ENCODE measurements at places on chromosomes 7 and 10.
A peak's percentile ranks its signal among the peaks of the same experiment; 100 is the strongest.

DNA sequence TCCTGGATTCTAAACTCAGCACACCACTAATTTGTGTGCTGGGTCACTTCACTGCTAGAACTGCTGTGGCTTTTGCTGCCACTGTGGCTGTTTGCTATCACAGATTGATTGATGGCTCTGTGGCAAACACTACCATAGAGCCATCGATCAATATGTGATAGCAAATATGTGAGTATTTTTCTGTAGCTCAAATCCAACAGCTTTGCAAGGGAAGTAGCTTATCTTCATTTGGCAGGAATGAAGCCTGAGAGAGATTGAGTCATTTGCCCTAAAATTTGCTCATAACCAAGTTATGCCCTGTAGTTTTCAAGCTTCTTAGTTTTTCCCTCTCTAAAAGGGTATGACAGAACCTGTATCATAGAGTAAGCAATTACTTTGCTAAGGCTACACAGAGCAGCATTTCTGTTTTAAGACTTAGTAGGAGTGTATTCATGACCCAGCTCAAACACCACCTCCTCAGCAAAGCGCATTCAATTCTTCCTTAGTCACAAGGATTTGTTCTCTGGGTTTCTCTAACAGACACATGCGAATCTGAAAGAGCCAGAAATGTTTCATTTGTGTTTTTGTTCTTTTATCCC lies 43.1 kb downstream of the MINPP1 start:
- peak; percentile 74 for DNase-seq

- DNase-seq = no peak
Observed at GRCh38 chr10:130869179-130869841, 442.2 kb downstream of the TCERG1L start.

DNA sequence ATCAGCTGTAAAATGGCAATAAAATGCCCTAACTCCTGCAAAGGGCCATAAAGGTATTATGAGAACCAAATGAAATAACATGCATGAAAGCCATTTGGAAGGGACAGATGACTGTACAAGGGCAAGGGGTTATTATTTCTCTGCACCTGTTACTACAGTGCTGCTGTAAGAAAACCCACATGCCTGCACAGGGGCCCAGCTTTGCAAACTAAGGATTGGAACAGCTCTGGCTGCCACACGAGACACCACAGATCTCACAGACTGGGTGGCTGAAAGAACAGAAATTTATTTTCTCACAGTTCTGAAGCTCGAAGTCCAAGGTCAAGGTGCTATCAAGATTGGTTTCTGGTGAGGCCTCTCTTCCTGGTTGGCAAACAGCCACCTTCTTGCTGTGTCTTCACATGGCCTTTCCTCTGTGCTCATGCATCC lies 409.0 kb upstream of the NRP1 start:
- no peak for DNase-seq

- DNase-seq = peak; percentile 43
Observed at GRCh38 chr10:21510241-21511094, 15.0 kb downstream of the SKIDA1 start.

DNA sequence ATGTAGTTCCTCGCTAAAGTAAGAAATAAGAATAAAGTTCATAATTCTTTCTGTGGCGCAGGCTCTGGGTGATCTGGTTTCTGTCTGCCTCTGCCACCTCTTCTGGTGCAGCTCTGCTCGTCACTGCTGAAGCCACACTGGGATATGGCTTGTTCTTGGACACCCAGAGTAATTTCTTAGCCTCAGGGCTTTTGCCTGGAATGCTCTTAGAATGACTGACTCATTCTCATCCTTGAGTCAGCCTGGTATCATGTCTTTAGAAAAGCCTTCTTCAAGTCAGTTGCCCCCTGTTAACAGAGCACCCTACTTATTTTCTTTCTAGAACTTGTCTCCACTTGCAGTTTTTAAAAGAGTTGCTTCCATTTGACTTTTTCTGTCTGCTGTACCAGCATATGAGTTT lies 2.0 kb downstream of the ZSCAN25 start:
- DNase-seq = no peak

DNA sequence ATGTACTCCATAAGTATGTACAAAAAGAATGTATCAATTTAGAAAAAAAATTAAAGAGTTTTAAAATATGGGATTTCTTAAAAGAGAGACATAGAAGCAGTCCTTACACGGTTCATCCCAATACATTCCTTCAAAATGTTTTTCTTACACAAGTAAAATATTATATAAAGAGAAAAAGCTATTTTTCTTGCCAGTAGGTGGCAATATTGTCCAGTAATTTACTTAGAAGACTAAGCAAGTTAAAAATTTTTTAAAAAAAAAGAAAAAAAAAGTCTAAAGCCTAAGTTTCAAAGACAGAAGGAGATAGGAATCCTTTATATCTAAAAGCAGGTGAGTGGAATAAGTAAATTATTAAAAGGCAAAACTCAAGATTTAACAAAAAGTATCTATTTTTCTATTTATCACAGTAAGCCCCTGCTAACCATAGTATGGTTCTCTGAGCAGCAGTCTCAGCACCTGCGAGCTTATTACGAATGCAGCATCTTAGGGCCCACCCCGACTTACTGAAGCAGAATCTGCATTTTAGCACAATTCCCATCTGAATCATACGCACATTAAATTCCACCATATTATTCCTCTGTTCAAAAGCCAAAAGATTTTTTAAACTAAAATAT lies 240.6 kb downstream of the DGKI start:
- DNase-seq = peak; percentile 81

DNA sequence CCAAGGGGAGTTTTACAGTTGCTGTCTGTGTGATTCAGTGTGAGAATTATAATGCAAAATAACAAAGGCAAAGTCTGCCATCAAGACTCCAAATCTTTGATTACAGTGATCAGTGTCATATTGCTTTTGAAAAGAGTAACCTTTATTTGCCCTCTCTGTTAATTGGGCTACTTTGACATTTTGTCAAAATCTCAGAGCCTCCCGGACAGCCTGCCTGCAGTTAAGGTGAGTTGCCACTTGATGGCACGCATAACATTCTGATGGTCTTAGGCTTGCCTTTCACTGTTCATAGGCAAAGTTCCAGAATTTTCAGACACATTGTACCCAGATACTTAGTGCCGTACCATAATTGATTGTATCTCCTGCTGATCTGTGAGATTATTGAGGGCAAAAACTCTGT lies 253.5 kb downstream of the ABCA13 start:
- peak; percentile 33 for DNase-seq
